T-helper 22 cell (primary cell): ENCODE measurements at places on chromosomes 13 and 19.

GRCh38 chr19:1567116-1567847 is 843 bp downstream of the MEX3D start:
- no peak for DNase-seq

- DNase-seq, result no peak
These were observed 111.5 kb downstream of the URI1 start for GRCh38 chr19:30053558-30053957.

- DNase-seq, result no peak
These were observed 147.1 kb downstream of the DNAJC15 start for GRCh38 chr13:43170506-43170905.

DNA sequence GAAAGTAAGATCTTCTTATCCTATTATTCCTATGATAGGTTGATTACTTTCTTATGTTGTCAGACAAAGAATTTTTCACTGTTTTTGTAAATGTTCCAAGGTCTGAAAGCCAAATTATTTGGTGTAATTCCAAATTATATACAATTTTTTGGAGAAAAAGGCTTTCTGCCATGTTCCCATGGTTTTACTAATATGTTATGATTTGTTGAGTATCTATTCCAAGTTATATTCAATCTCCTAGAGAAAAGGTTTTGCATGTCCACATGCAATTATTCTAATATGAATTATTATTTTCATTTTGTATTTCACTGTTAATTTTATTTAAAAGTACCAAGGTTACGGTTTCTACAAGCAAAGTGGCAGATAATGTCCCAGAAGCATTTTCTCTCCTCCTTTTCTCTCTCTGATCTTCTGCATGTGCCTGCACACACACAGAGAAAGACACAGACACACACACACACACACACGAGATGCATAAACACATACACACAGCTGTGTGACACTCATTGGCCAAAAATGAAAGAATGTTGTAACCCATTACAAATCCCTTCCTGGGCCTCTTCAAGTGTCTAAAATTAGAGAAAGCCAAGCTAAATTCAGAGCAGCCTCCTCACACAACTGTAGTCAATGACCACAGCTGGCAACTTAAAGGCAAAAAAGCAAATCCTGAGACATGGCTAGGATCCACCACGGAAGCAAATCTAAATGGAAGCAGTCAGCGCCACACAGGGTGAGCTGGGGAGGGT is 621.0 kb downstream of the EFNB2 start:
- no peak for DNase-seq

- no peak for DNase-seq
These were observed 11.2 kb downstream of the SMIM17 start for GRCh38 chr19:56654151-56654550.

DNA sequence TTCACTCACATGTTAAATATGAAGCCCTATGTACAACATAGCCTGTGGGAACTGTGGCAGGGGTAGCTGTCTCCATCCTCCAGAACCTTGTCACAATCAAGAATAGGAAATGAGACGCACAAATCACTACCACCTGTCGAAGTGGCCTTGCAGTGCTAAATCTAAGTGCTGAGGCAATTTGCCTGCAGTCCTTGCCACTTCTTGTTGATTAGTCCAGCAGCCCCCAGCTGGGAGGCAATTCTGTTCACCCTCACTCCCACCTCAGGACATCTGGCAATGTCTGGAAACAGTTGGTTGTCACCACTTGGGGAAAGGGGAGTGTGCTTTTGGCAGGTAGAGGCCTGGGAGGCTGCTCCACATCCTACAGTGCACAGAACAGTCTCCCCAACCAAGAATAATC is 10.7 kb downstream of the RFX2 start:
- DNase-seq, result no peak

DNA sequence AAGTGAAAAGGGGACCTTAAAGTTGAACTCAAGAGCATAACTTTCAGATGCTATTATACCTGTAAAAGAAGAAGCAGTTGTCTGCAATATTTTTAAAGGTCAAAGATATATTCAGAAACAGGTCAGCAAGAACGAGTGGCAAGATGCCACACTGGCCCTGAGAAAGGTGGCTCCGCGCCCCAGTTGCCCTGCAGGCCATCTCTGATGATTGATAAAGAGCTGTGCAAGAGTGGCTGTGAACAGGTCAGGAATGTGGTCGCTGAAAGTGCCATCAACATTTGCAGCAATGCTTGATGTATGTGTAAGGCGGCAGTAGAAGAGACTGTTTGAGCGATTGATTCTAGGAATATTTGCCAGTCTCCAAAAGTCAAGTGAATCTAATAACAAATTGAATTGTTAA is 664.2 kb upstream of the SLC10A2 start:
- DNase-seq, result no peak

GRCh38 chr13:49302817-49303216 is 55.1 kb downstream of the CDADC1 start:
- DNase-seq, result no peak

GRCh38 chr13:28376604-28377003 is 118.3 kb downstream of the FLT1 start:
- DNase-seq, result no peak

DNA sequence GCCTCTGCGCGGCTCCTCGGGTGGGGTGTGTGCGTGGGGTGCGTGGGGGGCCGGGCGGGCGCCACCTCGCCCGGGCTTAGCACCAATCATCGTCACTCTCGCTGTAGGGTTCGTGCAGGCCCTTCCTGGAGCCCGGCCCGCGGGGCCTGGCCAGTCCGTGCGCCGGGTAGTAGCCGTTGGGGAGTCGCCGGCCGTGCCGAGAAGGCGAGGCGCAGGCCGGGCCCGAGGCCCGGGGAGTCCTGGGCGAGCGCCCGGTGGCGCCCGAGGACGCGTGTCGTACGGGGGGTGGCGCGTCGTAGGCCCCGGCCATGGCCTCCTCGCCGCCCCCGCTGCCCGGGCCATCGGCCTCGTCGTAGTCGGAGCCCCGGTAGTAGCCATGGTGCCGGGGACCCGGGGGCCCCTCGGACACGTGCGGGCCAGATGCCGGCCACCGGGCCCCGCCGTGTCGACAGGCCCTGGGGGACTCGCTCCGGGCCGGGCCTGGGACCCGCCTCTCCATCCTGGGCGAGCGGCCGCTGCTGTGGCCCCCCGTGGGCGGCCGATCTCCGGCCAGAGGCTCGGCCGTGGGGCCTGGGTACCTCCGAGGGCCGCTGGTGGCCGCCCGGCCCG is 57.1 kb downstream of the IER2 start:
- DNase-seq, result no peak

- DNase-seq, result no peak
These were observed 1607.0 kb downstream of the PCDH9 start for GRCh38 chr13:65623148-65623547.

DNA sequence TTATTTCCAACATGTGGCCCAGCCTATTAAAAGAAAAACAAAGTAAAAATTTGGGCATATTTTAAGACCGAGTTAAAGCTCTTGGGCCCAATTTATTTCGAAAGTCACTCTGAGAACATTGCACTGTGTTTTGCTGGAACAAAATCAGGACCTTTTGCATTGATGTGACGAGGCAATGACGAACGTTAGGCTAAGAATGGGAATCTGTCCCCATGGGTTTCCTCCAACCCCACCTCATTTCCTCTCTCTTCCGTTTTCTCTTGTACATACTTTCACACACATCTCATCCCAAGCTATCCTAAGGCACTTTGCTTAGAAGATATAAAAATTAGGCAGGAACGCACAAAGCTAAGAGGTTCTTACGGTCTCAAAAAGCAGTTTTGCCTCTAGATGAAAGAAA is 22.1 kb downstream of the EDNRB start:
- DNase-seq, result no peak

GRCh38 chr13:78426183-78426582 is 177.2 kb downstream of the POU4F1 start:
- no peak for DNase-seq

GRCh38 chr19:28290963-28291657 is 921.8 kb downstream of the UQCRFS1 start:
- DNase-seq, result no peak

DNA sequence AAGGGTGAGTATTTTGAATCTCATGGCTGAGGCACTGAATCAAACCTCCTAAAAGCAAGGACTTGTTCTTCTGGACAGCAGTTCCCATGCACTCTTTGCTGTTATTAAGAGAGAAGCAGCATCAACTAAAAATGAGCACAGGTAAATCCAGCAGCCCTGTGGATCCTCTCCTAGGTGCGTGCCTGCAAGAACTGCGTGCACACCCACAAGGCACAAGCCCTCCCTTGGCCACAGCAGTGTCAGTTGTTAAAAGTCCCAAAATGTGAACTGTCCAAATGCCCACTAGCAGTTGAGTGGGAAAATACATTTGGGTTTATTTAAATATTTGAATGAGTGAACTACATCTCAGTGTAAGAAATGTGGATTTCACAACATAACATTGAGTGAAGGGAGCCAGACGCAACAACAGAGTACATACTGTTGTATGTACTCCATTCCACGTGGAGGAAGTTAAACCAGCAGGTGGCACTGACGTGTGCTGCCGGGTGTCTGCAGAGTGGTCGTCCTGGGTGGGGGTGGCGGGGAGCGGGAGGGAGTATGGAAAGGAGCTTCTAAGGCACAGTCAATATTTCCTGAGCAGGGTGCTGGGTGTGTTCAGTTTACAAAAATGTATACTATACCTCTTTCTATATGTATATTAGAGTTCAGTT is 266.4 kb downstream of the NALCN start:
- no peak for DNase-seq

GRCh38 chr13:28058866-28059613 is 41.3 kb downstream of the FLT3 start:
- no peak for DNase-seq

DNA sequence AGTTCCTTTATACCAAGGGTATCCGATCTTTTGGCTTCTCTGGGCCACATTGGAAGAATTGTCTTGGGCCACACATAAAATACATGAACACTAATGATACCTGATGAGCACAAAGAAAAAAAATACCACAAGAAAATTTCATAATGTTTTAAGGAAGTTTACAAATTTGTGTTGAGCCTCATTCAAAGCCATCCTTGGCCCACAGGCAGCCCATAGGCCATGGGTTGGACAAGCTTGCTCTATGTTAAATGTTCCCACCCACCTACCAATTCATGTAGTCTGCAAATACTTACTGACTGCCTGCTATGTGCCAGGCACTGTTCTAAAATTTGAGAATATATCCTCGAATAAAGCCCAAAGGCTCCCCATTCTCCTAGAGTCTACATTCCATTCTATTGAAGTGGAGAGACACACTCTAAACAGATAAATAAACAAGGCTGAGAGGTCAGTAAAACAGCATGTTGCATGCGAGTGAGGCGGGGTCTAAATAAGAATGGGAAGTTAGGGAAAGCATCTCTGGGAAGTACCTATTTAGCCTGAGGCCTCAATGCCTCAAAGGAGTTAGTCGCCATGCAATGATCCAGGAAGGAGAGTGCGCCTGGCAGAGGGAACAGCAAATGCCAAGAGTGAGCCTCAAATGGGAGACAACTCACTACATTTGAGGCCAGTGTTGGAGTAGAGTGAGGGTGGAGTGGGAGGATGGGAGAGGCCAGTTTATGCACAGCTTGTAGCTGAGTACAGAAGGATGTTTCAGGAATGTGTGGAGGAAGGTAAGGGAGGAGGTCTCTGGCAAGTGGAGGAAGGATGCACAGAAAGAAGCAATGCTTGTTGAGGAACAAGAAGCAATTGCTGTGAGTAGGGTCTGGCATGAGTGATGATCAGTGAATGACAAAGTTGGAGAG is 52.5 kb upstream of the CLDN10 start:
- DNase-seq, result no peak

GRCh38 chr13:109569958-109570711 is 216.2 kb downstream of the IRS2 start:
- no peak for DNase-seq

DNA sequence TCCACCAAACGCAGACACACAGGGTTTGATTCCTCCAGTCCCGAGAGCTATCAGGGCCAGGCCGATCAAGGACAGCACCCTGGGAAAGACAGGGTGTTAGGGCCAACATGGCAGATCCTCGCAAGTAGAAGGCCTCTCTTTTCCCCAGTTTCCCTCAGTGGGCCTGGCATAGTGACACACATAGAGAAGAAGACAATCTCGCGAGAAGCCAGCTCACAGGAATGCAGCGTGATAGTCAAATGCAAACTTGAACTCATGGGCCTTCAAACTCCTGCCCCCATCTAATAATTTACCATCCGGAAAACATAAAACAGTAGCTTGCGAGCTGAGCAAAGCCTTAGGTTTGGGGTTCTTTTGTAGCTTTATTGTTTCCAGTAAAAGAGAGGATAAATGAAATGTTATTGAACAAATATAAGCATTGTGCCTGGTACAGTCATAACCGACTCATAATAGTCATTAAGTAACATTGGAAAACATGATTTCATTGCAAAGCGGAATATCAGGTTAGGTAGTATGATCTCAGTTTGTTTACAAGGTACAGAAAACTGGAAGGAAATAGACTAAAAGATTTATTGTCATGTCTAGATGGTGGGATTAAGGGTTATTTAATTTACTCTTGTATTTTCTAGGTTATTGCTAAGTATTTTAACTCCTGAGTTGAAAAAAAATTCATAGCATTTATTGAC is 30.5 kb downstream of the SLC15A1 start:
- DNase-seq, result no peak

- no peak for DNase-seq
These were observed 6.5 kb downstream of the ARHGEF18 start for GRCh38 chr19:7355151-7355820.

DNA sequence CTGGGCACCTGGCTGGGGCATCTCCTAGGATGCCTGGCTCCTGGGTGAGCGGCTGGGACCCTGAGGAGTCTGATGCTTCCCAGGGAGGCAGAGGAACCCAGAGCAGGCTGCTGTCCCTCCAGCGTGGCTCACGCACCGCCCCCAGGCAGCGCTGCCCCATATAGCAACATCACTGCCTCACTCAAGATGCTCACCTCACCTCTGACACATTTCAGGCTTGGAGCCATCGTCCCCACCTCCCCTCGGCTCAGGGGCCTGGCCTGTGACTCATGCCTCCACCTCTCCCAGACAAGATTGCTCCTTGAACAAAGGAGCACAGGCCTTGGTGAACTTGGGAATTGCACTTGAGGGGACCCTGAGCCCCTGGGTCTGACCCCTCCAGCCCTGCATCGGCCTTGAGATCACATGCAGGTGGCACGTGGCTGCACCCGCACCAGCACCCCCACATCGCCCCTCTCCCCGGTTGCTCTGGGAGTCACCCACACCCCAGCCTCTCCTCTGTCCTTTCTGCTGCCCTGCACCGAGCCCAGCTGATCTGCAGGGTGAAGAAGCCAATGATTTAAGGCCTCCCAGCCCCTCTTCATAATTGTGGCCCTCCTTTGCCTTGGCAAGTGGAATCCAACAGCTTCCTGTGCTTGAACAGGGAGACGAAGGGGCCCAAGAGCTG is 11.2 kb downstream of the CEBPA start:
- DNase-seq, result no peak

- DNase-seq, result no peak
These were observed 870 bp downstream of the SPIB start for GRCh38 chr19:50419580-50420035.
